ENCODE measurements at places on chromosomes 2 and 18.

GRCh38 chr2:203880557-203881125, 13.1 kb downstream of the CTLA4 start:
- DNase-seq: no peak

GRCh38 chr18:6653880-6654279, 75.6 kb upstream of the ARHGAP28 start:
- no peak for DNase-seq

- DNase-seq: no peak
These were observed 9.6 kb upstream of the MMADHC start for GRCh38 chr2:149597050-149597667.

DNA sequence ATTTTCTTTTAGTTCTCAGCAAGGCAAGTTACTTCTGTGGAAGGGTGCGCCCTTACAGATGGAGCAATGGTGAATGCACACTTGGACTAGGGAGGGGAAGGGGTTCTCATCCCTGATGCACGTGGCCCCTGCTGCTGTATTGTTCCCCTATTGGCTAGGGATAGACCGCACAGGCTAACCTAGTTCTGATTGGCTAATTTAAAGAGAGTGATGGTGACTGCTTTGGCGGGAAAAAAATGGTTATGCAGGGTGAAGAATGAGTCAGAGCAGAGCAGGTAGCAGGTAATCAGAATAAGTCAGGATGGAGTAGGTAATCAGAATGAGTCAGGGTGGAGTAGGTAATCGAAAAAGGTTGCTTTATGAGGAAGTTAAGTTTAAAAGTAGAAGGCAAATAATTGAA, 171.5 kb downstream of the MTCL1 start:
- no peak for DNase-seq

GRCh38 chr2:46828135-46828438, 87.5 kb downstream of the MCFD2 start:
- DNase-seq: no peak

DNA sequence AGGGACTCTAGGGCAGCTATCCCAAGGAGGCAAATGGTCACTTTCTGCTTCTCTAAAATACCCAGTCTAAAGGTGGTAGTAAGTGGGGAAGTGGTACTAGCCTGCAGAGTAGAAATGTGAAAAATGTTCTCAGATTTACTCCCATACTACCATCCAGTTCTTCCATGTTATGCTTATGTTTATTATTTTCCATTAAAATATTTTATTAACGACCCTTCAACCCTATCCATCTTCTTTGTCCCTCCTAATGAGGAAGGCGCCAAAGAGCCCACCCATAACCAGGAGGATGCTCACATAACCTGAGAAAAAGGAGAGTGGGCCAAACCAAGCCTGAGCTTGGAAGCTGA, 153.5 kb downstream of the ANTXR1 start:
- no peak for DNase-seq

Data from activated CD4-positive, alpha-beta T cell treated with anti-CD3 and anti-CD28 coated beads, Interleukin-2, amount 10 ng/mL, durations not matched to agents 7 days and 5 days (primary cell).